Stimulated activated CD8-positive, alpha-beta memory T cell treated with anti-CD3 and anti-CD28 coated beads, Interleukin-7, amount 100 ng/mL, for 1 hour (primary cell): ENCODE measurements at places on chromosomes 16 and 17.

- no peak for DNase-seq
Measured at GRCh38 chr17:57135026-57135788, 50.2 kb downstream of the AKAP1 start.

DNA sequence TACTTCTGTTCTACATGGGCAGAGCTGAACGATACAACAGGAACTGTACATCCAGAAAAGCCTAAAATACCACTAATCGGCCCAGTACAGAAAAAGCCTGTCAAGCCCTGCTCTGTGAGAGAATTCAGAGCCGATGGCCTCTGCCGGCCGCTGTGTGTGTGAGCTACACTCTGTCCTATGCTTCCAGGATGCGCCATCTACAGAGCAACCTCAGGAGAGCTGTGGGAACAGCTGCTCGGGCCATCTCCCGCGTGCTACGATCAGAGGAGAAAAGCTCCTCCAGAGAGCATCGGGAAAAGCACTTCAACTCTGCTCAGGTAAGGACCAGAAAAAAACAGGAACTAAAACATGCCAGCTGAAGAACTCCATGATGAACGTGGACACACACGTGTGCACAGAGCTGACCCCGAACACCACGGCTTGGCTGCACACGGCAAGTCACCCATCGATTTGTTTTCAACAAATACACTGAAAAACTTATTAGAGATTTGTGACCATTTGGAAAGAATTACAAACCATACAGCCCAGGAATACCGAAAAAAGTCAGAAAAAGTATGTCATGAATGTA, 115.9 kb downstream of the ANKRD11 start:
- DNase-seq, result no peak

DNA sequence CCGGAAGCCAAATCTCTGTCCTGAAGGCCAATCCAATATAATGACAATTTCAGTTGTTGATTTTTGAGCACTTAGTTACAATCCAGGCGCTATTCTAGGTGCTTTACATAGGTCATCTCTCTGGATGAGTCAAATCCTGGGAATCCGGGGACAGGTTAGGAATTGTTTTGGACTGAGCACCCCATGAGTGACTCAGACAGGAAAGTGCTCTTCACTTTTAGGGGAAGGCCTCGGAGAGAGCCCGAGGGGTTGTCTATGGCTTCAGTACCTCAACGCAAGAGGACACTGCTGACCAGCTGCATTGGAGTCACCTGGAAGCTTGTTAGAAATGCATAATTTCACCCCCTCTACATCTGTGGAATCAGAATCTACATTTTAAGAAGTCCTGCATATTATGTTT, 108.8 kb downstream of the IRX5 start:
- no peak for DNase-seq

DNA sequence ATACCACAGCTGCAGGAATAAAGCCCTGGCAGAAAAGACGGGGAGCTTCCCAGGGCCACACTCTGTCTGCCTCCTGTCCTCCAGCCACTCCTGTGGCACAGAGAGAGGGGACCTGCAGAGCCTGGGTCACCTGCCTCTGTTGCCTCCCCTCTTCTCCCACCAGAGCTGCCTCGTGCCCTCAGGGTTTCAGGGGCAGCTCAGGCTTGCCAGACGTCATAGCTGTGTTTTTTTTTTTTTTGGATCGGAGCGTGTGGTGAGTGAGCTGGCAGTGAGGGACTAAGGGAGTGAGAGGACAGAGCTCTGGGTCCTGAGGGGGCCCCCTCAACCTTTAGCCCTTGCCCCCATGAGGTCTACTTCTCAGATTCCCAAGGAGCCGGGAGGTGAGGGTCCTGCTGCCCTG, 2.1 kb downstream of the PIK3R6 start:
- no peak for DNase-seq
